Activated T-cell treated with anti-CD3 and anti-CD28 coated beads, Interleukin-2, amount 50 U/mL, for 48 hours (primary cell): ENCODE measurements at places on chromosomes 1 and 21.

- no peak for DNase-seq
Observed at GRCh38 chr1:110556471-110556807, 37.5 kb upstream of the KCNA10 start.

DNA sequence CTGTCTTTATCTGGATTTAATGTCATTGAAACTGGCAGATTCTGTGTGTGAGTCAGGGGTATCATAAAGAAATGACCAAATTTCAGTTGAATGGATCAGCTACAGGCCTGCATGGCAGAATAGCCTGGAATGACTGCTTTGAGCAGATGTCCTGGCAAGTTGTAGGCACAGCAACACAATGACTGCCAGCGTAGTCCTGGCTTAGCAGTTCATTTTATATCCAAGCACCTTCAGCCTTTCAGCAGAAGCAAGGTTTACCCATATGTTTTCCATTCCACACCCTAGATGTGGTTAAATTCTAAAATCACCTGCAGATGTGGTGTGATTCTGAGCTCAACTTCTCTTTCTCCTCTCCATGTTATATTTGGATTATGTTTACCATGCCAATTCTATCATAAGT, 22.3 kb upstream of the PTGFR start:
- no peak for DNase-seq

- DNase-seq, result no peak
Observed at GRCh38 chr1:37258068-37258467, 216.3 kb upstream of the ZC3H12A start.

DNA sequence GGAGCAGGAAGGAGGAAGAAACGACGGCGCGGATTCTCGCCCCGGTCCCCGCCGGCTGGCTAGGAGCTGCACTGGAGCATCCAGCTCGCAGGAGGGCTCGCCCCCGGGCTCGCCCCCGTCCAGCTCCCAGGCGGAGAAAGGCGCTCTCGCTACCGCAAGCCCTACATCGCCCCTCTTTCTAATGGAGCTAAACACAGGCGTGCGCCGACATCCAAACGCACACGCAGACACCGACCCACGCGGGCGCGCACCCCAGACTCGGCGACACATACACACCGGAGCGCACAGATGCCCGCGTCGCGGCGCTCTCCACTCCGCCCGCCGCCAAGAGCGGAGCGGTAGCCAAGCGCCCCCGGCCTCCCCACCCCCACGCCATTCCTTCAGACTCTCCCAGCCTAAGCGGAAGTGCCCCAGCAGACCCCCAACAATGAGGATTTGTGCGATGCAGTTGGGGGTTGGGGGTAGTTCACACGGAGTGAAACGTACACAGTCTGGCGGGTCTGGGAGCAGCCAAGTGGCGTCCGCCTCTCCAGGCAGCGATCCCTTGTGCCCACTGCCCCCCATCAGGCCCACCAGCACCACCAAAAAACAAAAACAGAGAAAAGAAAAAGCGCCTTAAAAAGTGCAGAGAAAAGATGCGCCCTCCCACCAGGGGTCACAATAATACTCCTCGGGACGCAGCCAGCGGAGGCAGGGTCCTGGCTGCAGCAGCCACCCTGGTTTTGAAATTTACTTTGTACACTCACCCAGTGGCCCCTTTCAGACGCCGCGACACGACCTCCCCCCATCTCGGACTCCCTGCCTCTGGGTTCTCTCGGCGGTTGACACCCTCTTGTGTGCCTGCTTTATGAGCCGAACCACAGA, 1.4 kb downstream of the DAB1 start:
- DNase-seq, result no peak

DNA sequence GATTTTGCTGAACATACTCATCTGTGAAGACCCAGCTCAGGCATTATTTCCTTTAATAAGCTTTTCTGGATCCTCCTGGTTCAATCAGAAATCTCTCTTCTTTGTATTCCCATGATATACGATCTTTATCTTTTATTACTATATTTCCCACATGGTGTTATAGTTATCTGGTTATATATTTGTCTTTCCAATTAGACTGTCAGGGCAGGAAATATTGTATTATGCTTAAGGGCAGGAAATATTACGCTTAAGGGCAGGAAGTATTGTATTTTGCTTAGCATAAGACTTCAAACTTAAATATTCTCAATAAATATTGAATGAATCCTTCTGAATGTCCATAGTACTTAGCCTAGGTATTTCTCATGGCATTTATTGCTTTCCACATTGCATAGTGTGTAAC, 122.2 kb downstream of the COQ8A start:
- no peak for DNase-seq

GRCh38 chr1:152502496-152503180, 8.0 kb upstream of the LCE5A start:
- DNase-seq, result no peak

- no peak for DNase-seq
Observed at GRCh38 chr1:172090511-172090817, 249.2 kb downstream of the DNM3 start.

- DNase-seq, result no peak
Observed at GRCh38 chr1:109901524-109902145, 9.0 kb upstream of the CSF1 start.

GRCh38 chr1:86084998-86085397, 71.6 kb downstream of the COL24A1 start:
- DNase-seq, result no peak

DNA sequence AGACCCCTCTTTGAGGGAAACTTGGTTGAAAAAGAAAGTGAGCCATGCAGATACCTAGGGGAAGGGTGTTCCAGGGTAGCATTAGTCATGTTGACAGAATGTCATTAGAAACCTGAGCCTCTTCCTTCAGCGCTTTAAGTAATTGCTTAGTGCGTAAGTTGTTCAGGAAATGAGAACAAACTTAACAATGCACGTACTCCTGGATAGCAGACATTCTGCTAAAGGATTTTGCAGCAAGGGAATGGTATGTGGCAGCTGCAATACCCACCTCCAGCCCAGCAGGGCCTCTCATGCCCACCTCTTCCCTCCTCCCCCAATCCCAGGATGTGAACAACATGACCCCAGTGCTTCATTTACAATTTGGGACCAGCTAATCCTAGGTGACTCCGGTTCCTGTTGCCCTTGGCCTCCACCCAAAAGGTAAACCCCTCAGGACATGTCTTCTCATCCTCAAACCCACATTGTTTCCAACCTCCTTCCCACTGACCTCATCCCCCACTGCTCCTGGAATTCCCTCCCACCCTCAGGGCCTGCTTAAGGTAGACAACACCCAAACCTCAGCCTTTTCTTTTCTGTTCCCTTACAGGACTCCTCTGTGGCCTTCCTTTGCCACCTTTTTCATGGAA, 98.0 kb upstream of the BCAR3 start:
- DNase-seq, result no peak

- DNase-seq, result no peak
Observed at GRCh38 chr21:26800001-26800400, 45.2 kb downstream of the ADAMTS1 start.

DNA sequence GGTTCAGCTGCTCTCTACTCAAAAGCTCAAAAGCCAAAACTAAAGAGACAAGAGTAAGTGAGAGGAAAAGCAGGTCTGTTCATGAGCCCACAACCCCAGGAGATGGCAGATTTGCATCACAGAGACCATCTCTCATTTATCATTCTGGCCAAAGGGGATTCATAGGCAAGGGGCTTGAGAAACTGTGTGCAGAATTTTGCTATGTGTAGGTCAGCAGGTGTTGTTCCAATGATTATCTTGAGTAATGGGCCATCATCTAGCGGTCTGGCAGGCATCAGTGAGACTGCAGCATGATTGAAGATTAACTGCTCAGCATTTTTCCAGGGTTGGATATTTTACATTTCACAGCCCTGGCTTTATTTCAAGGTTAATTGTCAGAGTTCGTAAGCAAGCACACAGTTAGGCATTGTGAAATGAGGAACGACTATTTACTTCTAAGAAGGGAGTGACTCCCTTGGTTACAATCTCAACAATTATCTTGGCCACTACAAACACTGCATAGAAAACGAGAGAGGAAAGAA, 1204.6 kb upstream of the TMPRSS15 start:
- DNase-seq, result no peak
